Erythroblast (primary cell): ENCODE measurements at places on chromosomes 6 and 20.

GRCh38 chr6:6331946-6332601, 11.6 kb upstream of the F13A1 start:
- no peak for DNase-seq

- DNase-seq: no peak
Observed at GRCh38 chr6:24272553-24272952, 85.3 kb downstream of the DCDC2 start.

DNA sequence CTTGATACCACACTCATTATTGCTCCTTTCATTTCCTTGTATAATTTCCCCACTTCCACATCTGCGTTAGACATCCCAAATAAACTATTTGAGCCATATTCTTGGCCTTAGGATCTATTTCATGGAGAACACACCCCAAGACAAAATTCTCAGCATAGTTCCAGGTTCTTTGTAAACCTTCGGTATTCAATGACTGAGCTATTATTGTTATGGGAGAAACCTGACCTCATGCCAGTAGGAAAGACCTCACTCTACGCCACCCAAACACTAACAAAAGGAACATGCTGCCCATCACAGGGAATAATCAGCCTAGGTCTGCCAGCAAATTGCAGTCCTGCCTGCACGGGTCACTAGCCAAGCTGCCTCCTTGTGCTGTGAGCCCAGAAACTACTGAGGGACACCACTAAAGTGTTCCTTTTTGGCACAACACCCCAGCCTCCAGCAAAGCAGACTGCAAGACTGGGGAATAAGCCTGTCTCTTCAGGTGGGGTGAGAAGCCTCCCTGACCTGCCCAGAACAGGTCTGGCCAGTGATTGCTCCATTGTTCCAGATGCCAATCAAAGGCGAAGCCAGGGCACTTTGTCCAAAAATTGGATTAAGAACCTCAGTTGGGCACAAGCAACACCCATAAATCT, 371.8 kb downstream of the MAFB start:
- DNase-seq: no peak

DNA sequence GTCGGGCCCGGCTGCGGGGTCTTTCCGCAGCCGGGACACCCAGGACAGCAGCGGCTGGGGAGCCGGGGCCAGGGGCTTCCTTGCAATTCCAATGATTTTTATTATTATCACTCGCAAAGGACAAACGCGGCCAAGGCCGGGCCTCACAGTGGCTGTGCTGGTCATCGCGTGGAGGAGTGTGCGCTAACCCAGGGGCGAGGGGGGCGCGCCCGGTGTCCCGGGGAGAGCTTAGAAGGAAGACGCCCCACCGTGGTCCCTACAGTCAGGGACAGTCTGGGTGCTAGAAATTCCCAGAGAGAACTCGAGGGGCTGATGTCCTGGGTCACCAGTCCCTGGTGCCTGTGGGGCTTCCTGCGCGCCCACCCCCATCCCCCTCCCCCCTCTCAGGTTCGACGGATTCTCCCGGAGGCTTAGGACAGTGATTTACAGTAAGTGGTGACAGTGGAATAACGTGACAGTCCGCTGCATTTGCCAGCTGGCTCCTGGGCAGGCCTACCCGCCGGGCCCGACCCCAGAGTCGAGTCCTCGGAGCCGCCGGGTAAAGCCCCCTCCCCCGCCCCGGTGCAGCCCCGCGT, 9.5 kb downstream of the FOXC1 start:
- DNase-seq: no peak

DNA sequence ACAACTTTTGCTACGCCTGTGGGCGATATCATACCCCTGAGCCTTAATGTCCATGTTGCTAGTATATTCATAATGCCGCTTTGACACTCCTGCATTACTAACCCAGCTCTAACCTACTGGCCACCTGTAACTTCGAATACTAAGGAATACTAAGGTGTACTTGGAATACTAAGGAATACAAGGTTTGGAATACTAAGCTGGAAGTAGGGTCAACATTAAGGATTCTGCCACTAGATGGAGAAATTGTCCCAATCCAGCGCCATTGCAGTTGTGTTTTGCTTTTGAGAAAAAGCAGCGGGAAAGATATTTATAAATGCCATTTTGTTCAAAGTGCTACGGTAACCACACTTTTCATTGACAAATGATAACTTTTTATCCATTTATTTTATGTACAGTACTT, 10.7 kb downstream of the TBXT start:
- no peak for DNase-seq

GRCh38 chr20:49450281-49450721, 32.2 kb downstream of the KCNB1 start:
- no peak for DNase-seq

DNA sequence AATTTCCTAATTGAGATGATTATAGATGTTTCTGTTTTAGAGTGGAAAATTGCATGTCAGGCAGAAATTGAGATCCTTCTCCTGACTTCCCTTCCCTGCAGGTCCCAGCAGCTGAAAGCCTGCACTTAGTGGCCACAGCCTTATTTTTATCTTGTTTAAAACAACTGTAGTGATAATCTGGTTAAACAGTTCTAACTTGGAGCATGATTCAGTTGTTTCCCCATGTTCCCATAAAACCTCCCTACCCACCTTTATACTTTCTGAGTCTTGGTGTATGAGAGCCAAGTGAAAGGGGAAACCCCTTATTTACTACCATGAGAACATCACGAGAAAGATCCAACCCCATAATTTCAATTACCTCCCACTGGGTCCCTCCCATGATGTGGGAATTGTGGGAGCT, 195.2 kb downstream of the SLC16A10 start:
- no peak for DNase-seq

GRCh38 chr20:43982016-43982415, 67.4 kb downstream of the TOX2 start:
- no peak for DNase-seq

GRCh38 chr20:21166801-21167200, 40.9 kb downstream of the KIZ start:
- DNase-seq: no peak

DNA sequence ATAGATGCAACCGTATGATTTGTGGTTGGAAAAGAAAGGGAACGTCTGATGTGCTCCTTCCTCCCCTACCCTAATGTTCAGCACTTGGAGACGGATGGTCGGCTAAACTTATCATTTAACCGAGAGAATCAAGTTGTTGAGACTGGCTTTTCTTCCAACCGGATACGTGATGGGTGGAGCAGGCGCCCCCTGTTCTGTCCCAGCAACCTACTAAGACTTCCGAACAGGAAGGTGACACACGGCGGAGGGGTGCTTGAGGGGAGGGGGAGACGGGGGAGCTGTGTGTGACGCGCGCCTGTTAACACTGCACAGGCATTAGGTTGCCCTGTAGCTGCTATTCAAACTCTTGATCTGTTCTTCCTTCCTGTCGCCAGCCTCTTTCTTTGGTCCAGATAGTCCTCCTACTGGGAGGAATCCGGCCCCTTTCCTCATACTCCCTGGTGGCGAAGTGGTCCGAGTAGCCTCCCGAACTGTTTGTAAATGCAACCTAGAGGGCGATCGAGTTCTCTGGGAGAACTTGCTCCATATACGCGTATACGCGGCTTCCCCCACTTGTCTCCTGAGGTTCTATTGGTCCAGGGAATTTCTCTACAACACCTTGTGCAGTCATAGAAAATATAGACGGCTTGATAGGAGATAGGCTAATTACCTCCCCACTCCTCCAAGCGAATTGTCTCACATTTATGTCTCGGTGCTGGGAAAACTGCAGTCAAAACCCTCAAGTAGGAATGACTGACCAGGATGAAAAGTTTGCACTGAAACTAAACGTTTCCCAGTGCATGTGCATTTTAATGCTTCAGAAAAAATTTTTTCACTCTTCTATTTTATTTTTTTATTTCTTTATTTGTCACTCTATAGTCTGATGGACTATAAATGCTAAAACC, 126.0 kb upstream of the SLC2A12 start:
- peak; percentile 83 for DNase-seq

GRCh38 chr6:4360920-4361319, 225.5 kb upstream of the ECI2 start:
- no peak for DNase-seq

DNA sequence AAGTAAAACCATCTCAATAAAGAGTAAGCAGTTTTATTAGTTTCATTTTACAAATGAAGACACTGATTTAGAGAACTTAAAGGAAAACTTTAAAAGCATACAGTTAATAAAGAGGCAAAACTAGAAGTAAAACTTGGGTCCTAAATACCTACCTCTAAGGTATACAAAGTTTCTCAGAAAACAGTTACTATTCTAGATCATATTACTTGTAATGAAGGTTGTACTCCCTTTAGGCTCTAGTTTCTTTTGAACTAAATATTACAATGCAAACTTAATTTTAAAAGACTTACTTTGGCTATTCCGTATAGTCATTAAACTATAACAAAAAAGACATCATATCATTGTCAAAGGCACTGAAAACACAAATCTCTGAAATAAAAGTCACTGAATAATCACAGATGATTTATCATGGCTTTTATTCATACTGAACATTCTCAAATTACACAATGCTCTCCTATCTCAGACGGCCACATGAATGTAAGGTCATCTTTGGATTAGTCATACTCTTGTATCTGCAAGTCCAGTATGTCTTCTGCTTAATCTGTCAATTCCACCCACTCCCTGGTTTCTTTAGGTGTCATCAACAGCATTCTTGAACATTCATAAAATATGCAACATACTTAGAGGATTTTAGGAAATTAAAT, 361.6 kb upstream of the RUNX2 start:
- DNase-seq: peak; percentile 70

DNA sequence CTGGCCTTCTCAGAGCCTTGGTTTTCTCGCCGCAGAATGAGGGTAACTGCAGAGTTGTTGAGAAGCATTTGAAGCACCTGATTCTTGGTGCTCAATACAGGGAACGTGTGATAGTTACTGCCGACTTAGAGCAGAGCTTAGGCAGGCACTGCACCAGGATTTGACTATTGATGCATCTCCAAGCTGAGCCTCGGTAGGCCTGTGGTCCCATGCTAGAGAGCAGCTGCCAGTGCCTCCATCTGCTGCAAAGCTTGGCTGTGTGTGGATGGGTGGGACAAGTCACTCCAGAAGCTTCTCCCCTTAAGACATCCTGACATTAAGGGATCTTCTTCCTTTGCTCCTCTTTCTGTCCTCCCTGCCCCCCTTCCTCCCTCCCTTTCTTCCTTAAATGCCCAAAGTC, 40.9 kb downstream of the FAM209B start:
- no peak for DNase-seq

DNA sequence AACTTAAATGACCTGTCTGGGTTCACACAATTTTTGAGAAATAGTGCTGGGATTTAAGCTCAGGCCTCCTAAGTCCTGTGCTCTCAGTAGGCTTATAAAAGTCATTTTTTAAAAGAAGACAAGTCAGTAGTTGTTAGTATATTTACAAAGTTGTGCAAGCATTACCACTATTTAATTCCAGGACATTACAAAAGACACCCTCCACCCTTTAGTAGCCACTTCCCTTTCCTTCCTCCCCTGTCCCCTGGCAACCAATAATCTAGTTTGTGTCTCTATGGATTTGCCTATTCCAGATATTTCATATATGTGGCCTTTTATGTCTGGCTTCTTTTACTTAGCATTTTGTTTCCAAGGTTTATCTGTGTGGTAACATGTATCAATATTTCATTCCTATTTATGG, 37.6 kb downstream of the HMGN3 start:
- DNase-seq: no peak
